CD8-positive, alpha-beta memory T cell (primary cell): ENCODE measurements at places on chromosomes 5 and 9. TPM values are rescaled to one million over a fixed set of nuclear protein-coding genes. Genes with fewer than 3 reads are reported as not detected.

Gene SLC6A3
- total RNA-seq: not detected

DNA sequence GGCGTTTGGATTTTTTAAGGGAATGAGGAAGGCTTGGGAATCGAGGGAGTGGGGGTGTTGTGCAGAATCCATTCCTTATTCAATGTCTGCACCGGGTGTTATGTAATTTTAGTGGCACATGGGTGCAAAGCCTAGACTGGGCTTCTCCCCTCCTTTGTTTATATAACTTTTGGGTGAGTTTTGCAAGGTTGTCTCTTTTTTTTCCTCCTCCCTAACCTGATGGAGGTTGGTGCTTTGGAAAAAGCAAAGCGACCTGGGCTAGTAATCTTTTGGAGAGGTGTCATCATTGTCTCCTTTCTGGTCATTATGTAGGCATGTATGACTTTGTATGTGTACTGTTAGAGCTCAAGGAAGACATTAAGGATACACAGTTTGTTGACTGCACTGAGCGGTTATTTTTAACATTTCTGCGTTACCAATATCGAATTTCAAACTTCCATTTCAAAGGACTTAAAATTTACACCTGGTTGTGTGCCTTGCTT lies 3.1 kb downstream of the SMARCA2 start:
- no peaks in the 10 kb centered on the region for H3K36me3 ChIP-seq
- H3K27me3 ChIP-seq: no peaks in the 10 kb centered on the region
- peaks cover 50% of the 10 kb centered on the region for H3K4me1 ChIP-seq

- H3K27ac ChIP-seq: no peak overlapping the region
- DNase-seq: no peak
- no peaks in the 10 kb centered on the region for H3K36me3 ChIP-seq
- no peak overlapping the region for H3K4me3 ChIP-seq
- H3K4me1 ChIP-seq: no peaks in the 10 kb centered on the region
- no peaks in the 10 kb centered on the region for H3K27me3 ChIP-seq
Measured at GRCh38 chr5:13510616-13511015, 433.9 kb downstream of the DNAH5 start.

Gene GRM6
- total RNA-seq: not detected
